Calu3 (cell line): ENCODE measurements at places on chromosomes 12 and 14.
A peak's percentile ranks its signal among the peaks of the same experiment; 100 is the strongest.

GRCh38 chr12:59113831-59114615 lies 193.7 kb upstream of the LRIG3 start:
- DNase-seq, result peak; percentile 90

DNA sequence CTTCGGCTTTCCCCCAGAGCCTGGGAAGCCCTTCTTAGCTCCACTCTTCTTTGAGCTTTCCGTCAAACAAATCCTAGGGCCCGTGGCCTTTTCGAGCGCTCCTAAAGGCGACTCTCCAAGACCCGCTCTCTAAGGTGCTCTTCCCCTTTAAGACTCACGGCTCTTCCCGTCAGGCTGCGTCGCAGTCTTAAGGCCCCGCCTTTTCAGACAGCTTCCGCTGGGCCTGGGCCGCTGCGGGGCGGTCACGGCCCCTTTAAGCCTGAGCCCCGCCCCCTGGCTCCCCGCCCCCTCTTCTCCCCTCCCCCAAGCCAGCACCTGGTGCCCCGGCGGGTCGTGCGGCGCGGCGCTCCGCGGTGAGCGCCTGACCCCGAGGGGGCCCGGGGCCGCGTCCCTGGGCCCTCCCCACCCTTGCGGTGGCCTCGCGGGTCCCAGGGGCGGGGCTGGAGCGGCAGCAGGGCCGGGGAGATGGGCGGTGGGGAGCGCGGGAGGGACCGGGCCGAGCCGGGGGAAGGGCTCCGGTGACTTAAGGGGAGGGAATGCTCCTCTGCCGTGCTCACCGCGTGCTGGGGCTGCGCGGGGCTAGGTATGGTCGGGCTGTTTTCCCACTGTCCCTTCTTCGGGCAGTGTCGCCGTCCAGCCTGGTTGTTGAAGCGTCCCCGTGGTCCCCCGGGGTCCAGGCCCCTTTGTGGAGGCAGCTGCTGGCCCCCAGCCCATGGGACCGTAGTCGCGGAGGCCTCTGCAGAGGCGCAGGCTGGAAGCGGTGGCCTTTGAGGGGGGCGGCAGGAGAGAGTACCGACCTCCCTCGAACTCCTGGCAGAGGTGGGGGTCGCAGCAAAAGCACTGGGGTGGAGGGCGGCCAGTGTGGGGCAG lies at the start of gene PEX5:
Gene PEX5, plus strand, starts transcription at position 289 of the 870 bp plus-strand sequence. CDS start 692 bp downstream, outside the sequence.
- DNase-seq, result peak; percentile 86

DNA sequence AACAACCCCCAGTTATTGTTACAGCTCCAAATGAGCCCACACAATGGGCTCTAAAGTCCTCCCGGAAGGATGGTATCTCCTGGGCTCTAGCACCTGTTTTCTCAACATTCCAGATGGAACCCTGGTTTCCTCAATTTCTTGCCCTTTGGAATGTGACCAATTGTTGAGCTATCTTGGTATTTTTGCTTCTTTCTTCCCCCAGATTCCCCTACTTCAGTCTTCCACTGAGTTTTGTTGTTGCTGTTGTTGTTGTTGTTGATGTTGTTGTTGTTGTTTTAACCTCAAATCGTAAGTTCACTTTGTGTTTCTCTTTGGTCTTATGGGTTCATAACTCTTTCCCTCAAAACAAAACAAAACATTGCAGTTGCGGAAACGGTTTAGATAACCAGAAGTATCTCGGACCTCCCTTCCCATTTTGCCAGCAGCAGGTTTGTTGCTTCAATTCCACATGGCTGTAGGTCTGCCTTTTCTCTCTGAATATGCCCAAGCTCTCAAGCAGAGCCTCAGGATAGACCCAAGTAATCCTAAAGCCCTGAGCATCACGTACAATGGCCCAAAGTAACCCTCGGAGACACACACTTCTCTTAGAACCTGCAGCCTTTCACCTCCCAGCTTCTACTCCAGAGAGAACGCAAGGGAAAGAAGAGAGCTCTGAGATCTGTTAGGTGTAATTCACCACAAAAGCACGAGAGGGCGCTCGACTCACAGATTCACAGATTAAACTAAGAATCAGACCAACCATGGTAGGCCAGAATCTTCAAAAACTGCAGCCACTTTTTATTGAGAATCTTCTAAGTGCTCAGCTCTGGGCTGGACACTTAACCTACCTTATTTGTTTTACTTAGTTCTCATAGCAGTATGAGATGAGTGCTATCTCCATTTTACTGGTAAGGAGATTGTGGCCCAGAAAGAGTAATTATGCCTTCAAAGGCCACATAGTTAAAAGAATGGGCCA lies 1.0 kb upstream of the DDX23 start:
- peak; percentile 77 for DNase-seq

GRCh38 chr14:91509083-91509877 lies 830 bp downstream of the PPP4R3A start:
- DNase-seq, result peak; percentile 37
